ENCODE measurements at places on chromosomes 1 and 21. TPM values are rescaled to one million over a fixed set of nuclear protein-coding genes. Genes with fewer than 3 reads are reported as not detected.
A peak's percentile ranks its signal among the peaks of the same experiment; 100 is the strongest.

DNA sequence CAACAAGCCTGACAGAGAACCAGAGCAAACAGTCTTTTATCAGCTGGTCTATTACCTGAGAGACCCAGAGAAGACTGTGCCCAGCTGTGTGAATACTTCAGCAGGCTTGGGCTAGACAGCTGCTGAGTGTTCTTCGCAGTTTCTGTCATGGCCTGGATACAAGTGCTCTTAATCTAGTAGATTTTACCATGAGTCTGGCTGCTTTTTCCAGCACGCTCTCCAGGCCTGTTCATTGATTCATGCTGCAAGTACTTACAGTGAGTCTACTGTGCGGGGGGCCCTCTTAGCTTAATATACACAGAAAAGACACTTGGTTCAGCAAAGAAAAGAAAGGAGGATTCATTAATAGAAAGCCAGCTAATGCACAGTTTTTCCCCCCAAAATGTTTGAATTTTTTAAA lies 48.5 kb downstream of the RGS7 start:
- H3K27me3 ChIP-seq, result no peaks in the 10 kb centered on the region
- no peaks in the 10 kb centered on the region for H3K4me1 ChIP-seq
- no peaks in the 10 kb centered on the region for H3K36me3 ChIP-seq
- DNase-seq, result no peak
- H3K27ac ChIP-seq, result no peak overlapping the region

DNA sequence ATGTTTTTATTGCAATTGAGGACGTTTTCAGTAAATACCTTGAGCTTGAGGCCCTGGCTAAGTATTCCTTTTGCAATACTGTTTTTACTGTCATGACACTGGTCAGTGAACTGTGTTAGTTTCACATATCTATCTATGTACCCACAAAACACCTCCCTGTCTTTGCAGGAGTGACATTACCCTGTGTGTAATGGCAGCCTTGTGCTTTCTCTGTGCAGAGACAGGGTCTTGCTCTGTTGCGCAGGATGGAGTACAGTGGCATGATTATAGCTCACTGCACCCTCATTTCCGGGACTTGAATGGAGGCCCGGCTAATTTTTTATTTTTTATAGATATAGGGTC lies 8.9 kb downstream of the YBX1 start:
- H3K4me3 ChIP-seq, result no peak overlapping the region
- H3K4me1 ChIP-seq, result peaks cover 79% of the 10 kb centered on the region
- no peak overlapping the region for H3K27ac ChIP-seq
- H3K27me3 ChIP-seq, result no peaks in the 10 kb centered on the region

SLFNL1 gene
- total RNA-seq, result 0.52 TPM

GRCh38 chr1:175870217-175870616 lies 126.8 kb upstream of the TNR start:
- no peak for DNase-seq
- H3K4me3 ChIP-seq, result no peak overlapping the region
- H3K36me3 ChIP-seq, result no peaks in the 10 kb centered on the region

GRCh38 chr1:236536540-236536939 lies 12.8 kb downstream of the LGALS8 start:
- H3K4me1 ChIP-seq, result peaks cover 7% of the 10 kb centered on the region
- H3K27me3 ChIP-seq, result no peaks in the 10 kb centered on the region
- H3K36me3 ChIP-seq, result peaks cover 83% of the 10 kb centered on the region
- H3K27ac ChIP-seq, result no peak overlapping the region

DNA sequence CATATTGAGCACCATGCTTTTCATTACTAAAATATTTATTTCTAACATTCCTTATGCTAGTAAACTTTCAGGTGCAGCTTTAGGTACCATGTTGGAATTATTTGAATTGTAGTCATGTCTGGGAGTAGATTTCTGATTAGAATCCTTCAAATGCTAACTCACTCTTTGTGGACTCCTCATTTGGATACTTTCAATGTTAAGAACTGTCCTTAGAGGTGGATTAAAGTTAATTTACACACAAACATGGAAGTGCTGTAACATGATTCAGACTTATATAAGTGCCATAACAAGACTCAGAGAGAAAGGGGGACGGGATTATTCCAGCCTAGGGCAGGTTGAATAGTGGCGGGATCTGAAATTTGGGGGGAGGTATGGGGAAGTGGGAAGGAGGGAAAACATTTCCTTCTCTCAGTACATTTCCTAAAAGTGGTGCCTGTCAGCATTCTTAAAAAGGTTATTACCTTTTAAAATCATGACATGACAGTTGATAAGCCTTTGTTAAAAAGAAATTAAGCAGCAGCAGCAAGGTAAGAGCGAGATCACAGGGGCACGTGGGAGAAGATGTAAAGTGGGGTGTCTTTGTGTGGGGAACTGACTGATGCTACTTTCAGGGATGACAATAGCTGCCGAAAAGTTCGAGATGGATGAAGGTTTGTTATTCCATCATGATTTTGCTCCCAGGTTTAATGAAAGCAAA lies 44.4 kb downstream of the HHAT start:
- no peak overlapping the region for H3K27ac ChIP-seq
- peak; percentile 85 for DNase-seq
- H3K4me3 ChIP-seq, result no peak overlapping the region
- H3K4me1 ChIP-seq, result peaks cover 14% of the 10 kb centered on the region
- no peaks in the 10 kb centered on the region for H3K27me3 ChIP-seq
- H3K36me3 ChIP-seq, result no peaks in the 10 kb centered on the region

Data from esophagus muscularis mucosa (tissue), 4 donors.